ENCODE measurements at places on chromosomes 5 and 9.
A peak's percentile ranks its signal among the peaks of the same experiment; 100 is the strongest.

DNA sequence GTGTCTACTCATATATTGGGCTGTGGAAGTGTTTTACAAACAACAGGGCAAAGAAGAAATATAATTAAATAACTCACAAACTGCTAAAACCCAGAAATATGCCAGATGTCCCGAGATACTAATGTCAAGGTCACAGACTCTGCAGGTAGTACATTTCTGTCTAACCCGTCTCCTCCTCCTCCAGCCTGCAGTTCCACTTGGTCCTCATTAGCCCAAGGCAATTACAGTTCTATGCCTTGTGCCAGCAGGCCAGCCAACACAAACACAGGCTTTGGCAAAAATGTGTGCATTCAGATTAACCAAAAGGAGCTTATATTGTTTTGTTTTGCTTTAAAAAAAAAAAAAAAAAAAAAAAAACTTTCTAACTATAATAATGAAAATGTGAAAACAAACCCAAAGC, 148.8 kb downstream of the MYO10 start:
- DNase-seq = no peak

DNA sequence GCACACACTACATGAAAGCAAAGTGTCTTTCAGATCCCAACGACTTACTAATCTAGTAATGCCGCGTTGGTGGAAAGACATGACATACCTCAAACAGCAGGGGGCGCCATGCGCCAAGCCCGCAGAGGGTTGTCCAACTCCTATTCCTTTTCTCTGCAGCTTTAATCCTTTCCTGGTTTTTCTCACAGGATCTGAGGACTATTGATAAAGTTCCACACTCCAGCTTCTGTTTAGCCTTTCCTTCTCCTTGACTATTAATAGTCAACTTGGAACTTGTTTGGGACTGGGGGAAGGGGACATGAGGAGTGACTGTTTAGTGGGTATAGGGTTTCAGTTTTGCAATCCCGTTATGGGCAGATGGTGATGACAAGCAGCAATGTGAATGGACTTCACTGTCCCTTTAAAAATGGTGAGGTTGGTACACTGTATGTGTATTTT, 62.9 kb downstream of the OTULIN start:
- peak; percentile 91 for DNase-seq

- DNase-seq = peak; percentile 33
Observed at GRCh38 chr5:142013734-142014521, 1.1 kb upstream of the GNPDA1 start.

DNA sequence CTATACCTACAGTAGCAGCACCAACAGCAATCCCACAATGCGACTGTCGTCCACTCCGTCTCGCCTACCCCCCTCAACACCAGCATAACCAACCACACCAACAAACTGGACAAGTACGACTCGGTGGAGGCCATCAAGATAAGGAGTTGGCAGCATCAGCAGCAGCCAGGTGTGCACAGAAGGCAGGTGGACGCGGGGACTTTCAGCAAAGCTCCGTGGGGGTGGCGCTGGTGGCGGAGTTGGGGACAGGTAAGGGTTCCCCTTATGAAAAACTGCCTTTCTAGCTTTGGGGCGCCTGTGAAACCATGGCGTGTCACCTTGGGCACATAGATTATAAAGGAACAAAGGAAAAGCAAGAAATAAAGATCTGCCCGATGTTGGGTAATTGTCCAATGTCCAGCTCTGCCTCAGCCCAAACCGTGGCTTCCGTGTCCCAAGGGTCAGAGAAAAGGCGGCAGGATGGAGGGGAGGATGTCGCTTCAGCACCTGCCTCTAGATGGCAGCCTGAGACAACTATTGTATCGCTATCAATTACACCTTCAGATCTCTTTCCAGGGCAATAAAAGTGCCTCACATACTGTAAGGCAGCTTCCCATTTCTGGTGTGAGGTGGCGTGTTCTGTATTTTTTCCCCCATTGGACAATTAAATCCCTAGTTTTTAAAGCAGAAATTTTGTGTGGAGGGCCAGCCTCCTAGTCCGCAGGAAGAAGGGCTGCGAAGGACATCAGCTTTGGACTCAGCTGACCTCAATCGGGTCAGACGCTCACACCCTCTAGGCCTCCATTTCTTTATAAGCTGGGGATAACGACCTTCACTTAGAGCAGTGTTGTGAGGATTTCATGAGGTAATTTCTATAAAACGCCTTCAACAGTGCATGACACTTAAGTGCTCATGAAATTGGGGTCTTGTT, 58.8 kb downstream of the MTRR start:
- DNase-seq = peak; percentile 77

- DNase-seq = no peak
Observed at GRCh38 chr9:81022177-81022576, 667.2 kb downstream of the TLE1 start.

GRCh38 chr9:90702441-90702955, 59.9 kb upstream of the DIRAS2 start:
- DNase-seq = no peak

GRCh38 chr9:5514617-5515260, 4.4 kb downstream of the PDCD1LG2 start:
- no peak for DNase-seq

GRCh38 chr9:73129941-73130685, 21.6 kb upstream of the ANXA1 start:
- no peak for DNase-seq

GRCh38 chr9:90598191-90598590, 44.4 kb downstream of the DIRAS2 start:
- DNase-seq = no peak

- no peak for DNase-seq
Observed at GRCh38 chr9:130688072-130688471, 5.5 kb upstream of the EXOSC2 start.

DNA sequence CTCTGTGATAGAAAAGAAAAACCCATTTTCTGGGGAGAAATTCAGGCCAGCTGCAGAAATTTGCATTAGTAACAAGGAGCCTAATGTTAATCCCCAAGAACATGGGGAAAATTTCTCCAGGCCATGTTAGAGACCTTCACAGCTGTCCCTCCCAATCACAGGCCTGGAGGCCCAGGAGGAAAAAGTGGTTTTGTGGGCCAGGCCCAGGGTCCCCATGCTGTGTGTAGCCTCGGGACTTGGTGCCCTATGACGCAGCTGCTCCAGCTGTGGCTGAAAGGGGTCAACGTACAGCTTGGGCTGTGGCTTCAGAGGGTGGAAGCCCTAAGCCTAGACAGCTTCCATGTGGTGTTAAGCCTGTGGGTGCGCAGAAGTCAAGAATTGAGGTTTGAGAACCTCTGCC, 27.0 kb upstream of the C7 start:
- DNase-seq = no peak

DNA sequence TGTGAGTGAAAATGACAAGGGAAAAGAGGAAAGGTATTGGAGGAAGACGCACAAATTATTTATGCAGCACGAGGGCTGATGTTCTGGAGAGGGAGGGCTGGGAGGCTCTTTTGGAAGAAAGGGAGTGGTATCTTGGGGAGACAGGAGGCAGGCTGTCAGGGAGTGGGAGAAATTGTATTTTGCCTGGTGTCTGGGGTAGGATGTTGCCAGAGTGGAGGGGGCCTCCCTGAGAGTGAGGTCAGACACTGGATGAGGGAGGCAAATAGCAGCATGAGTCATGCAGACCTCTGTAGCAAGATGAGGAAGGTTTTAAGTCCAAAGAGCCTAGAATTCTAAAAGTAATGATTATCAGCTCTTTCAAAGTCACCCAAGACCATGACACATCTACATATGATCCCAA, 158.0 kb downstream of the DMRT2 start:
- DNase-seq = no peak

GRCh38 chr9:19660019-19660418, 128.8 kb downstream of the SLC24A2 start:
- DNase-seq = no peak

GRCh38 chr9:35518225-35518821, 28.4 kb downstream of the RUSC2 start:
- no peak for DNase-seq

DNA sequence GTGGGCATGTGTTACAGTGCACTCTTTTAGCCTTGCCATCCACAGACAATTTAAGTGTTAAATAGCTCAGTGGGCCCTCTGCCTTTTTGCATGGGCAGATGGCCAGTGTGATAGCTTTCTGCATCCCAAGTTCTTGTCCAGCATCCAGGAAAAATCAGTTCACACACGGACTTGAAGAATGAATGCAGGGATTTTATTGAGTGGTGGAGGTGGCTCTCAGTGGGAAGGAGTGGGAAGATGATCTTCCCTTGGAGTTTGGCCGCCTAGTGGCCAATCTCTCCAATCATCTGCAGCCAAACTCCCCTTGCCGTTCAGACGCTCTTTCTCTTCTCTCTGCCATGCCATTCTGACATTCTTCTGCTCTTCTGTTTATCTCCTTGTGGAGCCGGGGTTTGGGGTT, 322.4 kb upstream of the GRAMD2B start:
- no peak for DNase-seq

Data from NCI-H524 (cell line).